ENCODE measurements at places on chromosomes 1 and 21.

- peak; percentile 1 for DNase-seq
These were observed 9.5 kb downstream of the TFF3 start for GRCh38 chr21:42305707-42306147.

DNA sequence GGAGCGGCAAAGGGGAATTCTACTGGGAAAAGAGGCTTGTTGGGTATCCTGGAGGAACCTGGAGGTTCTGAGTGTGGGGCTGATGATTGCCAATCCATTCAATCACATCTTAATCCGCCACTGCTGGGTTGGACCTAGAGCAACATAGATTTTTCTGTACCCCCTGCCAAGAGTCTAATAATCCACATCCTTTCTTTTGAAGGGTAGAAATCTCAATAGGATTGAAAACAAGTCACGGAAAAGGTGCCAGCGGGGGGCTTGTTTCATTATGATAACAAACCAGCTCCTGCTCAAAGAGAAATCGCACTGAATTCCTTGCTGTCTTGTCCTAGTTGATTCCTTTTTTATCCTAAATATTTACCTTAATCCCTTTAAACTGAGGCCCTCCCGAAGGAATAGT, 528.5 kb downstream of the ADGRL2 start:
- no peak for DNase-seq

DNA sequence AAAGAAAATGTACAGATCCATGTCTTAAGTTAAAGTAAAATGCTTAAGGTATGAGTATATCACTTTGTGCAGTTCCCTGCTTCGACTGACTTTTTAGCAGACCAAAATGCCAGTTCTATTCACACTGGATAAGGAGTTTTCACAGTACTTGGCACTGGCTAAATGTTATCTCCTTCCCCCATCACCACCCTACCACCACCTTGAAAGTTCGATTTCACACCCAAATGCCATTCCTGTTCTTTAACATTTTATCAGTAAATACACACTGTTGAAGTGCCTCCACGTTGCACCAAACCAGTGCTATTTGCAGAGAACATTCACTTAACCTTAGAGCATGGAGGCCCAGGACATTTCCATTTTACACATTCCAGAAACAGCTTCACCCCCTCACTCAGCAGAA, 100.0 kb downstream of the URB2 start:
- no peak for DNase-seq

DNA sequence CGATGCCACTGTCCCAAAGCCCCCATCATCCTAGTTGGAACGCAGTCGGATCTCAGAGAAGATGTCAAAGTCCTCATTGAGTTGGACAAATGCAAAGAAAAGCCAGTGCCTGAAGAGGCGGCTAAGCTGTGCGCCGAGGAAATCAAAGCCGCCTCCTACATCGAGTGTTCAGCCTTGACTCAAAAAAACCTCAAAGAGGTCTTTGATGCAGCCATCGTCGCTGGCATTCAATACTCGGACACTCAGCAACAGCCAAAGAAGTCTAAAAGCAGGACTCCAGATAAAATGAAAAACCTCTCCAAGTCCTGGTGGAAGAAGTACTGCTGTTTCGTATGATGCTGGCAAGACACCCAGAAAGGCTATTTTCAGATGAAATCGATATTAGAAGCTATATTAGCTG, 8.1 kb downstream of the RHOU start:
- DNase-seq: no peak

DNA sequence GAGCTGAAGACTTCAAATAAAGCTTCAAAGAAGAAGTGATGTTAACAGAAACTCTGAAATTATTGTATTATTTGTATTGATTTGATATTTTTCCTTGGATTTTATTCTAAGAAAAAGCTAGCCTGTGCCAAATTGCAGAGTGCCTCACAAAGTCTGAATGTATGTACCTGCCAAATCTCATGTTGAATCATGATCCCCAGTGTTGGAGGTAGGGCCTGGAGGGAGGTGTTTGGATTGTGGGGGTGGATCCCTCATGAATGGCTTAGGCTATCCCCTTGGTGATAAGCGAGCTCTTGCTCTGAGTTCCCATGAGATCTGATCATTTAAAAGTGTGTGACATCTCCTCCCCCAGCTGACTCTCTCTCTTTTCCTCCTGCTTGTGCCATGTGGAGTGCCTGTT, 43.6 kb downstream of the ACKR1 start:
- no peak for DNase-seq

GRCh38 chr1:181646710-181647109, 163.4 kb downstream of the CACNA1E start:
- DNase-seq: no peak

GRCh38 chr1:204879351-204879750, 8.7 kb downstream of the NFASC start:
- no peak for DNase-seq

DNA sequence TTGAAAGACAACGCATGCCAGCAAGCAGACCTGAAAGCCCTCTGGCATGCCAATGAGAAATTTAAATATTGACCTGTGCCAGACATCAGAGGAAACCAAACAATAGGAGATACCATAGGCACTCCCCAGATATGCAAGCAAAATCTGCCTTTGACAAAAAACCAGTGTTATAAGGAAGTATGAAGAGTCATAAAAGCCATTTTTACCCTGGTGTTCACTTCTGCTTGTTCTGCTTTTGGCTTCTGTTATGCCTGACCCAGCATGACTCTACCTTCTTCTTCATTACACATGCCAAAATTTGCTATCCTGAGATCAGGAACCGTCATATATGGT, 26.4 kb downstream of the NPHS2 start:
- DNase-seq: no peak

DNA sequence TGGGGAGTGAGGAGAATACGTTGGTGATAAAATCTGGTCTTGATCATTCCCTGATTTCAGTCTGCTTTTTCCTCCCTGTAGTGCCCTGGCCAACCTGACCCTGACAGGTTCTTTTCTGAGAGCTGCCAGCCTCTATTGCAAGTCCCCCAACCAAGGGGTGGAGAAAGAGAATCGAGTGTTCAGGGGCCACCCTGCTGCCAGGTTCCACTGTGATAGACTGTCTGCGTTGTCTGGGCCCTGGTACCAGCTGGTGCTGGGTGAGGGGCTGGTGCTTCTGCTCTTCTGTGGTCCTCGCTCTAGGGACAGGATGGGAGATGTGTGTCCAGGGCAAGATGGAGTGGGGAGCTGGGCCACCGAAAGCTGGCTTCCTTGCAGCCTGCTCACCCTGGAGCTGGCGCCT, 214.6 kb downstream of the CAMTA1 start:
- no peak for DNase-seq

DNA sequence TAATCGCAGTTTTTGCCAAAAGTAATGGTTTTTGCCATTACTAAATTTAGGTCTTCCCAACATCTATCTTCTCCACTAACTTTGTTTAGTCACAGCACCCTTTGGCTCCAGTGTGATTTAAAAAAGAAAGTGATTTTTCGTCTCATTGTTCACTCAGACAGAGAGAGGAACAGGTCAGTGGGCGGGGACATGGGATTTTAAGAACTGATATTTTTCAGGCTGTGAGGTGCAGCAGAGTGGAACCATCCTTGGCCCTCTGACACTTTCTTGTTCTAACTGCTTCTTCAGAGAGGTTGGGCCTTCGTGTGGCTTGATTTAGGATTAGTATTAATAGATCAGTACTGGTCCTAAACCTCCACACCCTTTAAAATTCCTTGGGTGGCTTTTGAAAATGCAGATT, 38.8 kb downstream of the CASQ2 start:
- DNase-seq: no peak

DNA sequence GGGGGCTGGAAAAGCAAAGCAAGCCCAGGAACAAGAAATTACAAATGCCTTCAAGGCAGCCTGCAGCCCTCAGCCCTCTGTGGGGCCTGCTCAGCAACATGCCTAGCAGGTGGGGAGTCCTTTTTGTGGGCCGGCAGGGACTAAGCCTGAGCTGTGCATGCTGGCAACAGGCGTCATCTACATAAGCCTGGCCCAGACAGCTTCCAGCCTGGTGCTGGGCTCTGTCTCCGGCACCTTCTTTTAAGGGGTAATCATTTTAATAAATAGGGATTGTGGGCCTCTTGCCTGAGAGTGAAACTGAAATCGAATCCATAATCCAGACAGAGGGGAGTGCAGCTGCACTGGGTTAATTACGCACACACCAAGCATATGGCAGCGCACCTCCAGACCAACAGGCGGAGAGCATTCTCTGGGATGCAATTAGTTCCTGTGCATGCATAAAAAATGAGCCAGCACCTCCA, 96.6 kb downstream of the DDX20 start:
- no peak for DNase-seq

DNA sequence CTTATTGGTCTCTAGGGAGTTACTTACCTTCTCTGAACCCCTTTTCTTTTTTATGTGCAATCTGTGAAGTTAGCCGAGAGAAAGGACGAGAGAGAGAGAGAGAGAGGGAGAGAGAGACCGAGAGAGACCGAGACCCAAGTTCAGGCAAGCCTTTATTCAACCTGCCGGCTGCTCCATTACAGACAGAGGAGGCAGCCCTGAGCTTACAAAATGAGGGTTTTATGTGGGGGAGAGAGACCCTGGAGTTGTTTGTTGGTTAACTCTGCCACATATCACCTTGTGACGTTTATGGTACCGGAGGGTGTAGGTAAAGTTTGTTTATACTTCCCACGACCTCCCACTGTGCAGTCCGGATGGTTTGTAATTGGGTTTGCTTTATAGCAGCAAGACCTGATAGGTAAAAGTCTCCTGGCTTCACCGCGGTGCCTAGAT, 1.5 kb upstream of the MCOLN3 start:
- DNase-seq: no peak

- DNase-seq: no peak
These were observed 83.9 kb downstream of the PCNX2 start for GRCh38 chr1:233211595-233211994.

GRCh38 chr1:184640505-184640904, 114.2 kb downstream of the EDEM3 start:
- no peak for DNase-seq

DNA sequence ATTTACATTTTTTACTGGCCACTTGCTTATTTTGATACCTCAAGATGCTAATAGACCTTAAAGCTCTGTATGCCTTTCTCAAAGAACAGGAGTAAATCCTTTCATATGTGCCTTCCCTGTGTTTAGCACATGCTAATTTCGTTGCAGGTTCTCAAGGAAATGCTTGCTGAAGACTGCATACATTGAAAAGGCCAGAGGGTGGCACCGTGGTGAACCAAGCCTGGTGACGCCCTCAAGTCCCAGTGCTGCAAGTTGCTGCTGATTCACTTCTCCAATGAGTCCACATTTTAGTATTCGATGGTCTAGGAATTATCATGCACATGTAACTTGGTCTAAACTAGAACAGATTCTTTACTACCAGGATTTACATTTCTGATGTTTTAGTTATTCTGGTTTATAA, 94.1 kb downstream of the CLDN17 start:
- DNase-seq: no peak

GRCh38 chr21:25572861-25573310, 34.4 kb downstream of the MRPL39 start:
- no peak for DNase-seq

GRCh38 chr1:101820071-101820470, 176.7 kb downstream of the OLFM3 start:
- no peak for DNase-seq

DNA sequence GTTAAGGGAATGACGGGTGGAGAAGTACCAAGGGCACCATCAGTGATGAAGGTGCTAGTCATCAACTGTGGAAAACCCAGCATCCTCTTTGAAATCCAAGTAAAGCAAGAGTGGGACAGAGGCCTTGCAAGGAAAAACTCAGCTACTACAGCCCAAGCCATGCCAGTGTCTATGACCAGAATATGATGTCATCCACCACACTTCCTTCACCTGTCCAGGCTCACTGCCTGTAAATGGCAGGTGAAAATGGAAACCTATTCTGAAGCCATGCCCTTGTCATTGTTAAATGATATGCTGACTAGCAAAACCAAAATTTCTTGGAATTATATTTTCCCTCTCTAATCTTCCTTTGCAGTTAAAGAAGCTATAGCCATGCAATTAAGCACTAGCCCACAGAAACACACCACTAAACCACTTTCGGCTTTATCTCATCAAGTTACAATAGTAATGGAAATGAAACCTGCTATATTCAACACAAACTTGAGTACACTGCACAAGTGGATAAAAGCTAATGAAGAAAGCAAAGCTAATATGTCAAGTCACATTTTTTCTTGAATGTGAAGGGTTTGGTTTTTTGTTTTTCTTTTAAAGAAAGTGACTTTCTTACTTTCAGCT, 96.3 kb upstream of the RALGPS2 start:
- no peak for DNase-seq

DNA sequence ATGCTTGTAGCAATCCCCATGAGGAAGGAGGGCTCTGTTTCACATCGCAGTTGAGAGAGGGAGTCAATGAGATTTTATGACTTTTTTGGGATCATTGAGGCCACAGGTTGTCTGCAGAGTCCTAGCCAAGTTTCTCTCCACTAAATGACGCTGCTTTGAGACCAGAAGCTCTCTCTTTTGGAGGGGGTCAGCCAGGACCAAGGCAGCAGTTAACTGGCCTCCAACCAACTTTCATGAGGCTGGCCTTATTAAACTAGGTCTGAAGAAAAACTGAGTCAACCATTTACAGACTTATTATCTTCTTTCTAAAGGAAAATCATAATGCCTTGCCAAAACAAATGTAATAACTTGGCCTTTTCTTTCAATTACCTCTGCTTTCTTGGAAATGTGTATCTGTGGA, 8.6 kb downstream of the WLS start:
- no peak for DNase-seq

- no peak for DNase-seq
These were observed 78.3 kb downstream of the NPHP4 start for GRCh38 chr1:5913876-5914275.

DNA sequence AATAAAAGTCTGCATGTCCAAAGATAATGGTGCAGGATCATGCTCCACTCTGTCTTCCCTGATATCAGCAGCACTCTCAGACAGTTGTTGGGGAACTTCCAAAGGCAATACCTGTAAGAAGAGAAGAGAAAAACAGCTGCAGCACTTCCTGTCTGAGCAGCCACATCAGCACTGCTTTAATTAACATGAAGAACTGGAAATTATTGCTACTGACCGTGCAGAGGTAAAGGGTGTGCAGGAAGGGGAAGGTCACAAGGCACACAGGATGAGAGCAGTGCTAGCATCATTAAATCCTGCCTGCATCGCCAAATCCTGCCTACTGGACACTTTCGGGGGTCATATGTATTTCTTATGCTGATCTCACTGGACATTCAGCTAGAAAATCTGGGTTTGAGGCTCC, 379.0 kb downstream of the LMX1A start:
- no peak for DNase-seq

DNA sequence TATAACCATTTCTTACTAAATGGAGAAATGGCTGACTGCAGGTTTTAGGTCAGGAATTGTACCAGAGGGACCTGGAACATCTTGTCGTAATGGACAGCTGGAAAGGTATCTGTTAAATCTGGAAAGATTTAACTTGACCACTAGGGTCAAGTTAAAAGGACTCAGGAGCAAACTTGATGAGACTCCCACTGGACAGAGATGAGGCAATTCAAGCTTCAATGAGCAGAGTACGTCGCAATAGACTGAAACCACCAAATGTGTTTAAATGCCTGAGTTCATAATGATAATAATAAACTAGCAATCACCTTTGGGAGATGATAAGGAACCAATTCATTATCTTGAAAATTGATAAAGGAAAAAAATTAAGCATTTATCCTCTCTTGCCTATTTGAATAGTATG, 8.7 kb downstream of the IFNLR1 start:
- DNase-seq: no peak

GRCh38 chr1:109109906-109110305, 4.0 kb upstream of the ELAPOR1 start:
- no peak for DNase-seq

All from stimulated activated CD8-positive, alpha-beta memory T cell treated with anti-CD3 and anti-CD28 coated beads, Interleukin-4, amount 100 ng/mL, for 4 hours (primary cell).